ENCODE measurements at places on chromosomes 3 and 15.

- DNase-seq: no peak
Observed at GRCh38 chr3:54424292-54424691, 301.9 kb downstream of the CACNA2D3 start.

- peak; percentile 91 for DNase-seq
Observed at GRCh38 chr3:156150434-156151066, 30.2 kb downstream of the KCNAB1 start.

DNA sequence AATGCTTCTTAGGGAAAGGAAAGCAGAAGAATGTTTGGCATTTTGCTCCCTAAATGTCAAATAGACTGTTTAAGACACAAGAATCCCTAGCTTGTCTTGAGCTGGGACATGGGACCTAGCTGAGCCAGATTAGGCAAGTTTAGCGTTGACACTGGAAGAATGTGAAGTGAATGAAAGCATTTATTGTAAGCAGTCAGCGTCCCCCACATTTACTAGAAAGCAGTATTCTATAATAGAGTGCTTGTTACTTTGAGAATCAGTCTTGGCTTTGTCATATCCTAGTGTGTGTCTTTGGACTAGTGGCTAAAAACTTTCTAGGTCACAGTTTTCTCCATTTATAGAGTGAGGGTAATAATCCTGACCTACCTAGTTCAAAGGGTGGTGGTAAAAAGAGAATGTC lies 161.6 kb downstream of the ADAMTSL3 start:
- DNase-seq: peak; percentile 75

GRCh38 chr3:152083135-152083534 lies 185.6 kb upstream of the MBNL1 start:
- no peak for DNase-seq

DNA sequence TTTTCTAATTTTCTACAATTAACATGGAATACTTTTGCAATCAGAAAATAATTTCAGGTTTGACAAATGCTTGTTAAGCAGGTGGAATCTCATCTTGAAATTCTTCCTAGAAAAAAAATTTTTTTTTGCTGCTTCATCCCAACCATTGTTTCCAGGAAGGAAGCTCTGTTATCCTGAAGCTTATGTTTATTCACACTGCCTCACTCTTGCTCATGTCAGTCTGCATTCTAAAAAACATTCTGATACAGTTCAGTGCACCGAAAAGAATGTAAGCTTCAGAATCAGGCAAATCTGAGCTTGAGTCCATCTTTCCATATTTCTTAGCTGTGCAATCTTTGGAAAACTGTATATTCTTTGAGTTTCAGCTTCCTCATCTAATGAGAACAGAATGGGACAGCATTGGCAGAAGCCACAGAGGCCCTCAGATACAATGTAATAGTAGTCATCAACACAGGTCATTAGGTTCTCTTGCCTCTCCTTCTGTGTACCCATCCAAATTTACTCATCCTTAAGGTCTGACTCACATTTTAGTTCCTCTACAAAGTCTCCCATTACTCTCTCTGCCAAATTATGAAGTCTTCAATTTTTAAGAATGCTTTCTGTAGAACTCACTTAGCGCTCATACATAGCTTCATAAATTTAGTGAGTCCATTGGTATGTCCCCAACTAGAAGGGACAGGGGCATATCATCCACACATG lies 881.8 kb upstream of the NR2F2 start:
- no peak for DNase-seq

- peak; percentile 65 for DNase-seq
Observed at GRCh38 chr3:13493867-13494441, 13.8 kb downstream of the HDAC11 start.

GRCh38 chr3:33122991-33123390 lies 9.2 kb downstream of the CRTAP start:
- DNase-seq: no peak

DNA sequence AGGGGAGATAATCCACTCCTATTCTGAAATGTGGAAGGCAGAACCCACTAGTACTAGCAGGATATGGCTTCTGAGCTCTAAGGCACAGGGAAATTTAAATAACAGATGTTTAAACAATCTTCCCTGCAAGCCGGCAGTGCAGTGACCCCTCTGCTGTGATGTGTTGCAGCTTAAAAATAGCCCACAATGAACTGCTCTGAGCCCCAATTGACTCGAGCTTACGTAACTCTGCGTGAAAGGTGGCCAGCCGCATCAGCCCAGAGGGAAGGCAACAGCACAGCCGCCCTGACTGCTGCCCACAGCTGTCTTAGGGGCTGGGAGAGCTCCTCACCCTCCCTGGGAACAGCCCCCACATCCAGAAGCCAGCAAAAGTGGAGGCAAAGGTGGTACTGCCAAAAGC lies 12.5 kb upstream of the CAMKV start:
- DNase-seq: no peak

- DNase-seq: no peak
Observed at GRCh38 chr3:108430540-108430939, 79.9 kb downstream of the MYH15 start.

Data from pons (tissue), 1 donor.